ENCODE measurements at places on chromosomes 3 and 15.

GRCh38 chr3:128317101-128317697, 149.5 kb downstream of the DNAJB8 start:
- no peak for DNase-seq

GRCh38 chr15:41811432-41812195, 16.3 kb upstream of the JMJD7 start:
- peak; percentile 69 for DNase-seq

- no peak for DNase-seq
Observed at GRCh38 chr15:29765898-29766527, 56.3 kb downstream of the TJP1 start.

GRCh38 chr15:100330629-100331215, 11.1 kb downstream of the ADAMTS17 start:
- no peak for DNase-seq

- DNase-seq: no peak
Observed at GRCh38 chr3:71671216-71671845, 53.9 kb downstream of the EIF4E3 start.

DNA sequence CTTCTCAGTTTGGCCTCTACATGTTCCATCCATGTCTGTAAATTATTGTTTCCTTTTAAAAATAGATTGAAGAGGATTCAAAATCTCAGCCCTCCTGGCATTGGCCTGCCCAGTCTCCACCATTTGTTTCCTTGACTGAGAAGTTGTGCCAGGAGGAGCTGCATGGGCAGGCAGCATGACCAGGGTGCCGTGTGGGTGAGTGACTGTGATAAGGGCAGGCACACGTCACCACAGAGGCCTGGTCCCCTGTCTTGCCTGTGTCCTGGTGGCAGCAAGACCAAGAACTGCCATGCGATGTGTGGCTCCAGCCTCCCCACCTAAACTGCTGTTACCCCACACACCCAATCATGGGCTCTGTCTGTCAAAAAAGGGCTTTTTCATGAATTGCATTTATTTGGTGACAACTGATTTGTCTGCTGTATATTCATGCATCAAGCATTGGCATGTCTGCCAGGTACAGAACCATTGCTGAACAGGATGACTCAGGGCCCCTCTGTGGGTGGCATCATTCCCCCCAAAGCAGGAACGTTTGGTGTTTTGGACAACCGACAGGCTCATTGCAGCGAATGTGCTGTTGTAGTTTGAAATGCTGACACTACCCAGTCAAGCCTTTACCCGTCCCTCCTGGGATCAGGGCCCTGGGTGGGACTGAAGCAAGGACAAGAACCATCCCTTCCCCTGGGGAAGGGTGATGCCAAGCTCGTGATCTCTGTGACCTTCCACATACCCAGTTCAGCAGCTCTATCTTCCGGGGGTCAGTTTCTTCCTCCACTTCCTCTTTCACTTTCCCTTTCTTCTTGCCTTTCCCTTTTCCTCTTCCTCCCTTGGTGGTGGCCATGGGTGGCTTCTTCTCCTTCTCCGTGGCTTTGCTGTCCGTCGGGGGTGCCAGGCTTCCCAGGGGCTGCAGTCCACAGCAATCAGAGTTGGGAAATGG, 51.6 kb downstream of the TRPM1 start:
- DNase-seq: no peak

DNA sequence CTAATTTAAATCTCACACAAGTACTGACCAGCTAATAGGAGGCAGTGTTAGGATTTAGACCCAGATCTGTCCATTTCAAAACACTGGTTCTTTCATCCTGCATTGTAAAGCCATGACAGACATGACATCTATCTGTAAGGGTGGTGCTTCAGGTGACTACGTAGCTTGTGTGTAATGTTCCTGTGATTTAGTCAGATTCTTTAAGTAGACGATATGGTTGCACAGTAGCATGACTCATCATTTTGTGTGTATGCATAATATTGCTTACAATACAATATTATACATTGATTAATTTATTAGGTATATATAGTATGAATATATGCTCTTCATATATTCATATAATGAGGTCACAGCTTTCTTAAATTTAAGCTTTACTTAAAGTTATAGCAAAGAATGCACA, 628.5 kb downstream of the GRM7 start:
- DNase-seq: no peak
